ENCODE measurements at places on chromosomes 16 and 17.

DNA sequence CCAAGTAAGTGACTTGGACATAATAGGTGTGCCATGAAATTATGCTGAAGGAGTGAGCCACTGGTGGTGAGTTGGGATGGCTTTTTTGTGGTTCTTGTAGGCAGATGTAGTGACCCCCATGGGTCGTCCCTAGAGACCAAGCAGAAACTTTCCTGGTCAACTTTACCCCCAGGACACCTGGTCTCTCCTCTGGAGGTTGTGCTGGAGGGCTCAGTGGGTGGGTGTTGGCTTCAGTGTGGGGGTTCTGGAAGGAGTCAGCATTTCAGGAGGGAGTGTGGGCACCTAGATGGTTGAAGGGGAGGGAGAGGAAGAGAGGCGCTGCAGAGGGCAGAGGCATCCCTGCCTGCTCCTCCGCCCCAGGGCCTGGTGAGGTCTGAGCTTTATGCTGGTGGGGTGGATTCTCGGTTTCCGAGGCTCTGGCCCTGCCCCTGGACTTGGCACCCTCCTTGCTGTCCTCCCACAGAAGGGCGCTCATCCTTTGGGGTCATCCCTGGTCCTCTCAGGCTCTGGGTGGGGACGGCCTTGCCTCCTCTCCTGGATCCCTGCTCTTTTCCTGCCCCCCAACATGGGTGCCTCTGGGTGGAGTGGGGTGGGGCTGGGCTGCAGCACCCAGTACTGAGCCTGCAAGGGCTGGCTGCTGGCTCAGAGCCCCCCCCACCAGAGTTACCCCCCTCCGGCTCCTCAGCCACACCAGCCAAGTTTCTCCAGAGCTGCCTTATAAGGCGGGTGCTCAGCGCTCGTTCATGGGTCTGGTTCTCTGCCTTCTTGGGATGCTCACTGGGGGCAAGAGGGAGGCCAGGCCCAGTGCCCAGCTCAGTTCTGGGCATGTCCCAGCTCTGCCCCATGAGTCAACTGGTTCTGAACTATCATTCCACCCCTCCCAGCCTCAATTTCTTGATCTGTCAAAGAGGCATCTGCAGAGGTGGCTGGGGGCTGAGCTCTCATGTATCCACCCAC lies 266.8 kb downstream of the SEC14L1 start:
- DNase-seq, result no peak

- peak; percentile 90 for DNase-seq
These were observed 10.3 kb upstream of the ZFP90 start for GRCh38 chr16:68528686-68529379.

- no peak for DNase-seq
These were observed 28.2 kb upstream of the DNAH17 start for GRCh38 chr17:78605429-78605828.

DNA sequence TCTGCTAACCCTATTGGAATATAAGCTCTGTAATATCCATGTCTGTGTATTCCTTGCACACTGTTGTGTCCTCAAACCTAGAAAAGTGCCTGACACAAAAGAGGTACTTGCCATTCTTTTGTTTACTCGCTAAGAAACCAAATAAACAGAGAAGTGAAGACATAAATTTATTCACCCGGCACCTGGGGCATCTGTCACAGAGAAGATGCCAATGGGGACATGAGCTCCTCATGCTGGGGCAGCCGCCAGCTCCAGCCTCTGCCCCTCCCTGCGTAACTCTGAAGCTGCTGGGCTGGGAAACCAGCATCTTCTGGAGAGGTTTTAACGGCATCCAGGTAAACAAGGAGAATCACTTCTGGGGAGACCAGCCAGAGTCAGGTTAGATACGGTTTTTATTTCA lies 15.1 kb upstream of the CDRT4 start:
- no peak for DNase-seq

DNA sequence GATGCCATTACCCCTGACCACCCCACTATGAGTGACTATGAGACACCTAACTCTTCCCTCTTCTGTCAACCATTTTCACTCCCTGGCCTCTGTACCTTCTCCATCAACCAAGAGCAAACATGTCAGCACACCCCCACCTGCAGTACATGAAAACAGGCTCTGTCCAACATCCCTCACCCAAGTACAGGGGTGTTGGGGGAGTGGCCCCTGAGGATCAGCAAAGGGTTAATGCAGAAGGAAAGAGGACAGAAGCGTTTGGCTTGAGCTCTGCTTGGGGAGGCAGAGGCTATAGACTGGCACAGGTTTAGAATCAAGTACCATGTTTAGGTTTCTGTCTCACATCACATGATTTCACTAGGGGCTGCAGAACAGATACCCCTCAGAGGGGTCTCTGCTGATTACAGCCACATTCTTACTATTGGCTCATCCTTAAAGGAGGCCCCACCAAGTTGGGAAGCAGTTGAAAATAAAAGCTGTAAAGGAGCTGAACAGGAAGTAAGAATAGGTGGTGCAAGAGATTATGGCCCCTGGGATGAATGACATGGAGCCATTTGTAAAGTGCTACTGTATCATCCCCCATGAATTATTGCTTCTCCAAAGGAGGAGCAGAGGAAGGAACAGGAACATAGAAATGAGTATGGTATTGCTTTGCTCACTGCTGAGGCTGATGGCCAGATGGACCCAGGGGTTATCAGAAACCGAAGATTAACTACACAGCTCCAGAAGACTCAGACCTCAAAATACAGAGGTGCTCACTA lies 2.4 kb upstream of the PSMC3IP start:
- no peak for DNase-seq

DNA sequence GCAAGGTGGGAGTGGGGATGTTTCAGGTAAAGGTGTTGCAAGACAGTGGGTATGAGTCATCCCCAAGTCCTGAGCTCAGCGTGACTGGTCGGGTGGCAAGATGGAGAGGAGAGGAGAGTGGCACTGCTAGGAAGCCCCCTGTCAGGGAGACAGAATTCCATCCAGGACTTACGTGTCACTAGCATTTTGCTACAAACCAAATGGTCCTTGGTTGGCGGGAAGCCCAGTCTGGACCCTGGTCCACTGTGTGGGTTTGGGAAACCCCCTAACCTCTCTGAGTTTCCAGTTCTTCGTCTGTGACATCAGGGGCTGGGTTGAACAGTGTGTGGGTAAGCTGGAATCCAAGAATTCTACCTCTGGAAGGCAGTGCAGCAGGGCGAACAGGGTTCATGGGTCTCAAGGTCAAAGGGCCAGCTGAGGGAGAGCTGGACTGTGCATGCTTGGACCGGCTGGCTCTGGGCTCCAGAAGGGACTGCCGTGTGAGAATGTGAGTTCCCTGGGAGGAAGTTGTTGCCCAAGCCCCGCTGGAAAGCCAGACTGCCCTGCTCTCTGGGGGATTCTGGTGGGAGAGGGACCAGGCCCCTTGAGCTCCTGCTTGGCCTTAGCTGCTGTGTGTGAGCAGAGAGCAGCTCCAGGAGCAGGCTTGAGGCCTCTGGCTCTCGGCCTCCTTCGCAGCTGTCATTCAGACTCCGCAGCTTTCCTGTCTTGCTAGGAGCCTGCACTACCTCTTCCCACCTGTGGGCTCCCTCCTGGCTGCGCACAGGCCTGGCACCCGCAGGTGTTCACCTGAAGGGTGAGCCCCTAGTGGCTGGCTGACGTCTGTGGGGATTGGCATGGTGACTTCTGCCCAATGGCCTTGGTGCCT lies 84.6 kb downstream of the NT5M start:
- DNase-seq, result no peak

DNA sequence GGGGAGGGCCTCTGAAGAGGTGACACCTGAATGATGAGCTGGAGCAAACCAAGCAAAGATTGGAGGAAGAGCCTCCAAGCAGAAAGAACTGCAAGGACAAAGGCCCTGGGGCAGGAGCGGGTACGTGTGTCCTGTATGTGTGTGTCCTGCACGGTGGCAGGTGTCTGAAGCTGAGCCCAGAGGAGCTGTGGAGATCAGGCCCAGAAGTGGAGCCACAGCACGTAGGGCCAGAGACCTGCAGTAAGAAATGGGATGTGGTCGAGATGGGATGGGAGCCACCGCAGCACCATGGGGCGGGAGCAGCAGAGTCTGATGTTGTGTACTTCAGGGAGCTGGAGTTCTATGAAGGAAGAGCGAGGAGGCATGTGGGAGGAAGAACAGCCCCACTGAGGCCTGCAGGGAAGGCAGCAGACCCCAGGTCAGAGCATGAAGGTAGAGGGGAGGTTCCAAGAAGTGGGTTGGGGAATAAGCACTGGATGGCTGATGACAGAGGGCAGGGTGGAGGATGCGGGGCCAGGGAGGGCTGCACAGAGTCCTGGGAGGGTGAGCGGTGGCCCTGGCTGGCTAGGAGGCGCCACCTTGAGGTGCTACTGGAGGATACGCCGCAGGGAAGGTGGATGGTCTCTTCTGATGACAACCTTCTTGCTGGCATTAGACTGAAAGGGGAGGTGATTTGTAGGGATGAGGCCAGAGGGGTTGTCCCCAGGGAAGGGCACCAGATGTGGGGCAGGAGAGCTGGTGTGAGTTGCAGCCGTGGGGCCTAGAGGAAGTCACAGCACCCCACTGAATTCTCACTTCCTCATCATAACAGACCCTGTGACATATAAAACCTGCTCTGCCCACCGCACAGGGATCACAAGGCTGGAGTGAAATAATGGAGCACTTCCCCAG lies 10.6 kb upstream of the CETP start:
- peak; percentile 55 for DNase-seq

- peak; percentile 26 for DNase-seq
These were observed 120.2 kb upstream of the XYLT1 start for GRCh38 chr16:17590711-17591654.

DNA sequence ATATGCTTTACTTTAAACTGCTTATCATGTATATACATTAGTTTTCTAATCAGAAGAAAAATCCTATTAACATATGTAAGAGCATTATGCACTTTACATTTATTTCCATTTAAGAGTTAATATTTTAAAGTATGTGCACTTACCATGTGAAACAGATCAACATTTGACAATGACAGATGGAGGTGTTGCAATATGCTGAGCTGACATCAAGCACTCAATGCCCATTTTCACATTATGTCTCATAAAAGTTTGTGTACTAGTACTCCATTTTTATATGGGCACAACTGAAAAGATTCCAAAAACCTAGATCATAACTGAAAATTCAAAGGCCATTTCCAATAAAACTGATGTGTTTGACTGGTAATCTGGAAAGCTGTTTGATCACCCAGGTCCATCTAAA lies 420.9 kb upstream of the SOX9 start:
- DNase-seq, result no peak

- DNase-seq, result peak; percentile 60
These were observed 5.3 kb downstream of the RPL13 start for GRCh38 chr16:89565506-89566372.

DNA sequence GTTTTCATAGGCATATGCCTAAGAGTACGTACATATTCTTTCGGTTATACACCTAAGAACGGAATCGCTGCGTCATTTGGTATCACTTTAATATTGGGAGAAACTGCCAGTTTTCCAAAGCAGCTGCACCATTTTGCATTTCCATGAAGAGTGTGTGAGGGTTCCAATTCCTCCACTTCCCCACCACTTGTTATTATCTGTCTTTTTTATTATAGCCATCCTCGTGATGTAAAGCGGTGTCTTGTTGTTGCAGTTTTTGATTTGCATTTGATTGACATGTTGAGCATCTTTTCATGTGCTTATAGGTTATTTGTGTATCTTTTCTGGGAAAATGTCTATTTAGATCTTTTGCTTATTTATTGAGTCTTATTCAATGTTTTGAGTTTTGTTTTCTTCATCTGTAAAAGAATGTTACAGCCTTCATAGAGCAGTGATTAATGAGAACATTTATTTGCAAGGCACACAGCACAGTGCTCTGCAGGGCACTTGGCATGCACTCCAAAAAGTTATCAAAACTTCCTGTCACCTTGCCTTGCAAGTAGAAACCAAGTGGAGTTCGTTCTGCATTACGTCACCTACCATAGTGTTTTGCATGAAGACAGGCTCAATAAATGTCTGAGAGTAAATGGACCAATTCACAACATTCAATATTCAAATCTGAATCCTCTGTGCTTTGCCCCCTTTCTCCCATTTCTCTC lies 26.6 kb upstream of the ST6GALNAC1 start:
- DNase-seq, result no peak

DNA sequence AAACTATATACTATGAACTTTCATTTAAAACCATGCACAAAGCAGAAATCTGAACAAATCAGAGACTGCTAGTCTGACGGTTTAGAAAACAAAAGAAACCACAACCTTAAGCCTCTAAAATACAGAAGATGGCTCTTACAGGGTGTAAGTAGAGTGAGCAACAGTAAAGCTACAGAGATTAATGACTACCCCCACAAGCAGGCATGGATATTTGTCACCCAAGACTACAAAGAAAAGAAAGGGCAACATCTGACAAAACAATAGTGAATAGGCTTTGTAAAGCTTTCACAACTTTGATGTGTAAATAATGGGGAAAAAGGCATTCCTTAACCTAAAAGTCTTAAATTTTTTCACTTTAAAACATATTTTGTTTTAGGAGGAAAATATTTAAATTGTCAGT lies 75.0 kb downstream of the SPAG9 start:
- DNase-seq, result no peak

DNA sequence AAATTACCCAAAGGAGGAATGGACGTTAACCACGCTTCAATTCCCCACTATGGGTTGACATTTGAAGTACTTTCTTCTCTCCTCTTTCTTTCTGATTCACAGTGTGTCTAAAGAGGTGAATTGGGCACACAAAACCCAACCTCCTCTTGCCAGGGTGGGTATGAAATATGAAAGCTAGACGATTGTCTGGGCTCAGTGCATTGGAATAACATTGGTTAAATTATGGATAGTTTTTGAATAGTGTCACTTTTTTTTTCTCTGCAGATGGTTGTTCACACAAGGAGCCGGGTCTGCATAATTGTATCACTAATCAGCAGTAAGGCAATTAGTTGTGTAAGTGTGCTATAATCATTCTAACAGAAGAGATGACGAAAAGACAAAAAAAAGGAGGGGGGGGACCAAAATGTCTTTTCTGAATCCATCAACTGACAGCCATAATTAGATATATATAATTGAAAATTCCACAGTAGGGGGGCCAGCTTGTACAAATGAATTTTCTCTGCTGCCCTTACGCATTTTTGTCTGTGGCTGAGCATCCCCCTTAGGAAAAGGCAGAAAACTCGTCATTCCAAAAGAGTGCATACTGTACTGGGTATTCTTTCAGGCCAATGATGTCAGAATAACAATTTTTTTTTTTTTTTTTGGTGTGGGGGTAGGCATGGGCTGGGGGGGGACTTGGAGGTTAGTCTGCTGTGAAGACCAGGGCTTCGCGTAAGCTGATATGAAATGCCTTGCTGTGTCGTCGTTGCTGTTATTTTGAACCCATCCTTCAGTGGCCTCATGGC lies 307.5 kb upstream of the SALL1 start:
- DNase-seq, result no peak

DNA sequence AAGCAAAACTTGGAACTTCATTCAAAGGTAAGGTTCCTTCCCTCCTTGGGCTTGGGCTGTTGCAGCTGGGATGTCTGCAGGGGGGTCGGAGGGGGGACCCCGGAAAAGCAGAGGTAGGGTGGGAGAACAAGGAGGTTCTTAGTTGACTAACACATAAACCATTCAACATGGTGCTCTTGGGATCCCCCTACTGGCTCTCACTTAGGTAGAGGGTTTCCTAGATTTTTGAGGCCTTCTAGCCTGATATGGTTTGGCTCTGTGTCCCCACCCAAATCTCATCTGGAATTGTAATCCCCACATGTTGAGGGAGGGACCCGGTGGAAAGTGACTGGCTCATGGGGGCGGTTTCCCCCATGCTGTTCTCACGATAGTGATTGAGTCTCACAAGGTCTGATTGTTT lies 93.9 kb downstream of the RGS9 start:
- DNase-seq, result no peak
